MCF 10A (cell line): ENCODE measurements at places on chromosomes 5 and 9. TPM values are rescaled to one million over a fixed set of nuclear protein-coding genes. Genes with fewer than 3 reads are reported as not detected.
A peak's percentile ranks its signal among the peaks of the same experiment; 100 is the strongest.

DNA sequence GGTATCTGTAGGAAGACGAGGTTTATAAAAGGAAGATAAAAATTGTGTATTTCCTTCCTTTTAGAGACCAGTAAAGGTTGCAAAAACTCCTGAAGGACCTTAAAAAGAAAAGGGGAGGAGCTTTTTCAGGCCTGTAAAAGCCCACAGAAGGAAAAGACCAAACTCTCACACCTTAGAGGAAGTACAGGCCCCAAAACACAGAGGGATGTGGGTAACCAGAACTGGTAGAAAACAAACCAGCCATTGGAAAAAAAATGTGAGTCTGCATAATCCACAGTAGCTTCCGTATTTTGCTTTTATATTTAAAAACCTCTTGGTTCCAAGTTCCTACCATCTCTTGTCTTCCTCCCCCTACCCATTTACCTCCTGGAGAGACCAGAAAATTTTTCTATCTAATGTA, 8.5 kb downstream of the GIN1 start:
- H3K27me3 ChIP-seq = no peaks in the 10 kb centered on the region
- no peak overlapping the region for H3K27ac ChIP-seq
- no peak for DNase-seq
- no peaks in the 10 kb centered on the region for H3K4me1 ChIP-seq
- H3K36me3 ChIP-seq = no peaks in the 10 kb centered on the region

Gene CENPH
- 14.1 and 21.9 TPM in 2 replicates for total RNA-seq

Gene FIBCD1
- 1.6 and 2.8 TPM in 2 replicates for total RNA-seq

Gene SH3TC2
- 6.2 and 7.2 TPM in 2 replicates for total RNA-seq

GRCh38 chr9:130480673-130481072, 35.9 kb downstream of the ASS1 start:
- peaks cover 76% of the 10 kb centered on the region for H3K36me3 ChIP-seq
- DNase-seq = no peak
- no peak overlapping the region for H3K4me3 ChIP-seq
- H3K27me3 ChIP-seq = no peaks in the 10 kb centered on the region
- H3K27ac ChIP-seq = no peak overlapping the region
- H3K4me1 ChIP-seq = no peaks in the 10 kb centered on the region

DNA sequence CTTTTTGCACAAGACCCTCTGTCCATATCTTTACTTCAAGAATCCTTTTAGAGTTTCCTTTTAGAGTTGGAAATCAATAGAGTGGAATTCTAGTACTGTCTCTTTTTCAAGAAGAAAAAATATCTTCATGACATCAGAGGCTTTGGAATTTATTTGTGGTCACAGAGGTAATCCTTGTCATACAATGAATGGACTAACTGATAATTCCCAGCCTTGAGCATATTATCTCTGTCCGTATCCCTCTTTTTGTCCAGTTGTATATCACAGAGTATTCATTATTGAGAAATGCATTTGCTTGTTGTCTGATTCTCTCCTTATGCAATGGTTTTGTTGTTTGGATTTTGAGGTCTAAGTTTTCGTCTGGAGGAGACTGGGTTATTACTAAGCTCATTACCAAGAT, 82.0 kb upstream of the HAPLN1 start:
- H3K4me3 ChIP-seq = no peak overlapping the region
- H3K27me3 ChIP-seq = no peaks in the 10 kb centered on the region
- H3K4me1 ChIP-seq = no peaks in the 10 kb centered on the region

DNA sequence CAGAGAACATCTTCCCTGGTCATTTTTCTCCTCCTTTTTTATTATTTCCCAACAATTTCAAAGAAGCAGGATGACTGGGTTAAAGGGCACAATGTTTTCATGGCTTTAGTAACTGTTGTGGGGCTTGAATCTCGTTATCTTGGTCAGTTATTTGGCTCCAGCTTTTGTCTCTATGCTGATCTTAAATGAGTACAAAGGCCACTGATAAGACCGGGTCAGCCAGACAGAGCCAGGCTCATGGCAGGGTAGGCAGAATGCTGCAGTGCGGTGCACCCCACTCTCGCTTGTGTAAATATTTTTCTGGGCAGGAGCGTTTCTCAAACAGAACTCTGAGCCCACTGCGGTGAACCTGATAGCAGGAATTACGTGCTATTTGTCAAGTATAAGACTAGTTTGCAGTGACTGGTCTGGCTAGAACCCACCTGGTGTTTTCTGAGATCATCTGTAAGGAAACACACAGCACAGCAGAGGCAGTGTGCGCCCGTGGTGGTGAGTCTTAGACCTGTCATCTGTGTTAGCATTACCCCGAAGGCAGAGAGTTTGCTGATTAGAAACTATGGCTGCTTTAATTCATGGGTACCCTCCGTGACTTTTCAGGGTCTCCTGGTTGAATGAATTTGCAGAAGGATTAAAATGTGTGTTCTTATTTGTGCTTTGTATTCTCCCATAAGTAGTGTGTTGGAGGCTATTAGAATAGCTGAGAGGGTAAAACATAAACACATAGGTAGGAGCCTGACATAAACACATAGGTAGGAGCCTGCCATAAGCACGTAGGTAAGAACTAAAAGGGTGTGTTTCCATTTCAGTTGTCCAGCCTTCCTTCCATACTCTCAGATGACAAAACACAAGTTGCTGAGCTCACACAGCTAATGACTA, 158.6 kb upstream of the DMRT1 start:
- peaks cover 50% of the 10 kb centered on the region for H3K4me1 ChIP-seq
- no peak overlapping the region for H3K4me3 ChIP-seq

Gene VCAN
- 44.1 and 50.6 TPM in 2 replicates for total RNA-seq

Gene SLC31A1
- 56.3 and 69.4 TPM in 2 replicates for total RNA-seq

DNA sequence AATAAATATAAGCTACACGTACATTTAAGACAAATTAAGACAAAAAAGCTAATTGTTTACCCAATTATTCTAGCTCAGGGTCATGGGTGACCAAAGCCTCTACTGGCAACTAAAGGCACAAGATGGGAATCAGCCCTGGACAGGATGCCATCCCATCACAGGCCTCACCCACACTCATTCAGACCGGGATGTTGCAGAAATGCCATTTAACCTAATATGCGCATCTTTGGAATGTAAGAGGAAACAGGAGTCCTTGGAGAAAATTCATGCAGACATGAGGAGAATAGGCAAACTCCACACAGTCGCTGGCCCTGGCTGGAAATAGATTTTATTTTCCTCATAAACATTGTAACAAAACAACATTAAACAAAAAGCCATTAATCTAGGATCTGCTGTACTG, 2003.8 kb upstream of the CDH9 start:
- no peak overlapping the region for H3K4me3 ChIP-seq
- H3K4me1 ChIP-seq = peaks cover 8% of the 10 kb centered on the region
- no peak for DNase-seq
- H3K27ac ChIP-seq = no peak overlapping the region
- no peaks in the 10 kb centered on the region for H3K27me3 ChIP-seq

DNA sequence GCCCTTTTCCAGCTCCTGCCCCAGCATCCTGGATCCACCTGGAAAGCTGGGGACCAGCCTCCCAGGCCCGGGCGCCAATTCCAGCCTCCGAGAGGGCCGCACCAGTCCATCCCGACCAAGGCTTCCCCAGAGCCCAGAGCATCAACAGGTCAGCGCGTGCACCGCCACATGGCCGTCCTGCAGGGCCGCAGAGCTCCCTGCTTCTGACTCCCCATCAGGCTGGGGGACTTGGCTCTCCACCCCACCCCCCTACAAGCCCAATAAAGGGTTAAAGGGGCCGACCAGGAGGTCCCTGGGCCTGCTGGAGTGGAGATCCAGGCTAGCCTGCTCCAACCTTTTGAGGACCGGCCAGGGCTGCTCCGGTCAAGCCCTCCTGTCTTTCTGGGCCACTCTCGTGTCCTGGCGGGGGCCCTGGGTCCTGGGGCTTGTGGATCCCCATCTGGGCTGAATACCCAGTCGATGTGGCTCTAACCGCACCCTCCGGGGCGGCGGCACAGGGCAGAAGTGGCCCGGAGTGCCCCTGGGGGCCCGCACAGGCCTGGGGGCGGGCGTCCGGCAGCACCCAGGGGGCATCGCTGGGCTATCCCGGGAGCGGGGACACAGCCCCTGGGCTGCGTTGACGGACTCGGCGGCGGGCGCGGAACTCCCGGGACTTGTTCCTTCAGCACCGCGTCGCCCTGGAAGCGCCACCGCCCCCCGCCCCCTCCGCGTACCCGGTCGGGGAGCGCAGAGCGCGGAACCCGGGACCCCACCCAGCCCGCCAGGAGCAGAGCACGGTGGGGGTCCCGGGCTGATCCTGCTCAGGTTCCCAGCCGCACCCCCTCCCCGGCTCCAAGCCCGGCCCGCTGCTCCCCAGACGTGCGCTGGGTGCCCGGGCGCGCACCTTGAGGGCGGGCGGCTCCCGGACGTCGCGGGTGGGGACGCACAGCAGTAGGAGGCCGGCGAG, 590 bp downstream of the ENTPD2 start:
- peaks cover 7% of the 10 kb centered on the region for H3K4me1 ChIP-seq
- DNase-seq = no peak
- H3K27ac ChIP-seq = no peak overlapping the region

GRCh38 chr9:115730845-115731244, 422.7 kb upstream of the PAPPA start:
- H3K27ac ChIP-seq = peak overlapping the region; percentile 66
- H3K36me3 ChIP-seq = no peaks in the 10 kb centered on the region
- peak; percentile 24 for DNase-seq
- H3K4me3 ChIP-seq = no peak overlapping the region
- H3K4me1 ChIP-seq = peaks cover 14% of the 10 kb centered on the region

DNA sequence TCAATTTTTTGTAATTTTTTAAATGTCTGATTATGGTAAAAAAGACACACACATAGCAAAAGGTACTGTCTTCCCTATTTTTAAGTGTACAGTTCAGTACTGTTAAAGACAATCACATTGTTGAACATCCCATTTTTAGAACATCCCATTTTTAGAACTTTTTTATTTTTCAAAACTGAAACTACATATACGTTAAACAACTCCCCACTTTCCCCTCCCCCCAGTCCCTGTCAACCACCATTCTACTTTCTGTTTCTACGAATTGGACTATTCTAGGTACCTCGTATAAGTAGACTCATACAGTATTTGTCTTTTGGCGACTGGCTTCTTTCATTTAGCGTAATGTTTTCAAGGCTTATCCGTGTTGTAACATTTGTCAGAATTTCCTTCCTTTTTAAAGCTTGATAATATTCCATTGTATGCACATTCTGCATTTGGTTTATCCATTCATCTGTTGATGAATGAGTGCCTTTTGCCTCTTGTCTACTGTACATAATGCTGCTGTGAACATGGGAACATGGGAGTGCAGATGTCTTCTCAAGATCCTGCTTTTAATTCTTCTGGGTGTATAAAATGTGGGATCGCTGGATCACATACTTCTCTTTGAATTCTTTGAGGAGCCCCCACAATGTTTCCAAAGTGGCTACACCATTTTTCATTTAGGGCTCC, 154.0 kb downstream of the PIK3R1 start:
- H3K36me3 ChIP-seq = peaks cover 6% of the 10 kb centered on the region
- H3K27ac ChIP-seq = no peak overlapping the region
- no peak overlapping the region for H3K4me3 ChIP-seq
- H3K27me3 ChIP-seq = no peaks in the 10 kb centered on the region

GRCh38 chr9:107740088-107740980, 250.8 kb upstream of the KLF4 start:
- no peaks in the 10 kb centered on the region for H3K36me3 ChIP-seq
- peak overlapping the region; percentile 99 for H3K27ac ChIP-seq
- H3K4me3 ChIP-seq = no peak overlapping the region
- DNase-seq = peak; percentile 58
- no peaks in the 10 kb centered on the region for H3K27me3 ChIP-seq

Gene RPL12
- 3,086 and 3,252 TPM in 2 replicates for total RNA-seq

DNA sequence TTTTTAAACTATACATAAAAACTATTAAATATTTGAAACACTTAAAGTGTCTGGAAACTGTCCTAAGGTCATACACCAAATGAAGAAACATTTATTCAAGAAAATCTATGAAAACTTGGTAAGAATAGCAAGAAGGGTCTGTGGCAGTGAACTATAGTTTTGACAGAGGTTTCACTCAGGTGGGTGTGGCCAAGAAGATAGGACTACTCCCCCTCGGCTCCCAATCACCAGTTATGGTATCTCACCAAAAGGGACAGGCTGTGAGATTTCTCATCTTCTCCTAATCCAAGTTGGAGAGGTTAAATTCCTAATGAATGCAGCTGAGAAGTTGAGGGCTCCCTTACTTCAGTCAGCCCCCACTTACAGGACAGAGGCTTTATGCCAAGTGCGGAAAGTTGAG, 2.9 kb downstream of the ARSK start:
- H3K27ac ChIP-seq = no peak overlapping the region
- no peak overlapping the region for H3K4me3 ChIP-seq
- DNase-seq = no peak
- H3K27me3 ChIP-seq = no peaks in the 10 kb centered on the region
- peaks cover 15% of the 10 kb centered on the region for H3K36me3 ChIP-seq

DNA sequence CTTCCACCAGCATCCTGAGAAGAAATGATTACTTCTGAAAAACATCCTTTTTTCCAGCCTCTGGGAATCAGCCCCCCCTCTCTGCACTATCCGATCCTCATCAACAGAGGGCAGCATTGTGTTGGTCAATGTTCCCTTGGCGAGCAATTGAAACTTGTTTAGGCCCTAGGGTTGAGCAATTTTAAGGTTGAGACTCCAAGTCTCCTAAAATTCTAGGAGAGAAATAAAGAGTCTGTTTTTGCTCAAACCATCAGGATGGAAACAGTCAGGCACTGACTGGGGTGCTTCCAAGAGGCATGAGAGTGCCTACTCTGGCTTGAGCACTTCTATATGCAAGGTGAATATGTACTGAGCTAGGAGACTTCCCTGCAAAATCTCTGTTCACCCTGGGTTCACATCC, 12.4 kb upstream of the CYFIP2 start:
- H3K4me3 ChIP-seq = no peak overlapping the region
- H3K4me1 ChIP-seq = no peaks in the 10 kb centered on the region
- no peaks in the 10 kb centered on the region for H3K27me3 ChIP-seq
- no peaks in the 10 kb centered on the region for H3K36me3 ChIP-seq

DNA sequence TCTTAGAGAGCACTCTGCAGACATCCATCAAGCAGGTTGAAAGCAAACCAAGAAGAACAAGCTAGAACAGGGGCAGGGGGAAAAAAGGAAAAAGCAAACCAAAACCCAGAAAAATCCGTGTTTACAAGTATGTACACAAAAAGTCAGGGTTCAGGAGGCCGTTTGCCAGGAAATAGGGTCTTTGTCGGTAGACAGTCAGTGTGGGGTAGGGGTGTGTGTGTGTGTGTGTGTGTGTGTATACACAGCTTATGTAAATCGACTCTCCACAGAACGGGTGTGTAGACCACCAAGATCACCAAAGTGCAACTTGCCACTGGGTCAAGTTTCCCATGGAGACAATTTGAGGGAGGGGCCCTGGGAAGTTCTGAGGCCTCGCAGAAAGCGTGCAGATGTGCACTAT, 13.1 kb downstream of the SPRY4 start:
- peak overlapping the region; percentile 47 for H3K27ac ChIP-seq
- H3K4me3 ChIP-seq = no peak overlapping the region
- H3K27me3 ChIP-seq = no peaks in the 10 kb centered on the region
- DNase-seq = no peak
